ENCODE measurements at places on chromosomes 16 and 17.

- DNase-seq: peak; percentile 56
Observed at GRCh38 chr17:40541060-40541872, 24.0 kb downstream of the CCR7 start.

- no peak for DNase-seq
Observed at GRCh38 chr16:525520-526180, 1.9 kb upstream of the CAPN15 start.

DNA sequence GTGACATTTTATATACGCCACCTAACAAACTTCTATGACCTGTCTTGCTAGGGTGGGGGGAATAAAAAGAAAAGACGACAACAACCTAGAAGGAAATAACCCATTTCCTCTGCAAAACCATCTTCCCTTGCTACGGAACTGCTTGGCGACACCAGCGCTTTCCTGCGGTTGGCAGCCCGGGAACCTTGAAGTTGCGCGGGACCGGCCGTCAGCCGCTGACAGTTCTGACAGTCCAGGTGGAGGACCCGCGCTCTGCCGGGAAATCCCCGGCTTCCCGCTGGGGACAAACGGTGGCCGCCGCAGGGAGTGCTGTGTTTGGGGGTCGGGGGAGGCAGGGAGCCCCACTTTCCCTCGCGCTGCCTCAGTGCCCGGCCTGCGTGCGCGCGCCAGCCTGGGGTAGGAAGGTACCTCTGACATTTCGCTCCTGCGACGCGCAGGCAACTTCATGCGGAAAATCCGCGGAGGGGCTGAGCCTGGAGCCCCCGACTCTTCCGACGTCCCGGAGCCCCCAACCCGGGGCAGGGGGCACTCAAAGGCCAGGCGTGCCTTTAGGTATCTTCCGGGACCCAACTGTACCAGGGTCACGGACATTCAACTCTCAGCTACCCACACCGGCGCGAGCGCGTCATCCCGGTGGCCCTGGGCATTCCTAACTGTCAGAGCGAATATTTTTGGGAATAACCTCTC lies 516 bp downstream of the SLC16A6 start:
- DNase-seq: no peak

- no peak for DNase-seq
Observed at GRCh38 chr16:57834936-57835335, 32.6 kb upstream of the KIFC3 start.

GRCh38 chr16:48441106-48441505 lies 55.9 kb upstream of the SIAH1 start:
- no peak for DNase-seq

GRCh38 chr16:19707569-19708295 lies 10.3 kb downstream of the KNOP1 start:
- DNase-seq: no peak

DNA sequence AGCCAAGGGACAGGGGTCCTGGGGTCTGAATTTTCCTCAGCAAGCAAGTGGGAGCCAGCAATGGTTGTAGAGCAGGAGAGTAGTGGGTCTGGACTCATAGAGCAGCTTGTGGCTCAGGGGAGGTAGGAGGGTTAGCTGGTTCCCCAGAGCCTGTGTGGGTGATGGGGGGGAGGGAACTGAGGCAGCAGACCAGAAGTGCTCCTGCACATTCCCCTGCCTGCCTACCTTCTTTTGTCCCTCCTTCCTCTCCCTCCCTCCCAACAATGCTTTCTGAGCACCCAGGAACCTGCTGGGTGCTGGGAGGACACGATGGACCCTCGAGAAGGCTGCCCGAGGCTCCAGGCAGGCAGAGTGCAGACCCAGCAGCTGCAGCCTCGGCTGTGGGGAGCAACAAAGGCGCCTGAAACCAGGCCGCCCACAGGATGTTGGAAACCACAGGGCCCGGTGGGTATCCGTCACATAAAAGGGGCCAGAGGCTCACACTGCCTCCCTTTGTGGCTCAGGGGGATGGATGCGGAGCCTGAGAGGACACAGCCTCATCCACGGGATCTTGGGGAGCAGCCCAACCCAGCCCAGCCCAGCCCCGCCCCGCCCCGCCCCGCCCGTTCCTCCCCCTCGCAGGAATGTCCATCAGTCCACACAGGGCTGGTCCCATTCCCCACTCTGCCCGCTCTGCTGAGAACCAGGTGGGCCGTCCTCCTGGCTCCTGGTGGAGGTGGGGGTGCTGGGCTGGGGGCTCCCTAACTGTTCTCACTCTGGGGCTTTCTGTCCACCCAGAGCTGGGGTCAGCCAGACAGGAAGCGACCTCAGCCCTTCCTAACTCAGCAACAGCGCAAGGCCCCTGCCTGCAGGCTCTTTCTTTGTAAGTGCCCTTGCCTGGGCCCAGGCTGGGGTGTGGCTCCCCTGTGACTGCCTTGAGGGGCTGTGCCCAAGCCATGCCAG lies 1.7 kb upstream of the NLRC3 start:
- DNase-seq: no peak

DNA sequence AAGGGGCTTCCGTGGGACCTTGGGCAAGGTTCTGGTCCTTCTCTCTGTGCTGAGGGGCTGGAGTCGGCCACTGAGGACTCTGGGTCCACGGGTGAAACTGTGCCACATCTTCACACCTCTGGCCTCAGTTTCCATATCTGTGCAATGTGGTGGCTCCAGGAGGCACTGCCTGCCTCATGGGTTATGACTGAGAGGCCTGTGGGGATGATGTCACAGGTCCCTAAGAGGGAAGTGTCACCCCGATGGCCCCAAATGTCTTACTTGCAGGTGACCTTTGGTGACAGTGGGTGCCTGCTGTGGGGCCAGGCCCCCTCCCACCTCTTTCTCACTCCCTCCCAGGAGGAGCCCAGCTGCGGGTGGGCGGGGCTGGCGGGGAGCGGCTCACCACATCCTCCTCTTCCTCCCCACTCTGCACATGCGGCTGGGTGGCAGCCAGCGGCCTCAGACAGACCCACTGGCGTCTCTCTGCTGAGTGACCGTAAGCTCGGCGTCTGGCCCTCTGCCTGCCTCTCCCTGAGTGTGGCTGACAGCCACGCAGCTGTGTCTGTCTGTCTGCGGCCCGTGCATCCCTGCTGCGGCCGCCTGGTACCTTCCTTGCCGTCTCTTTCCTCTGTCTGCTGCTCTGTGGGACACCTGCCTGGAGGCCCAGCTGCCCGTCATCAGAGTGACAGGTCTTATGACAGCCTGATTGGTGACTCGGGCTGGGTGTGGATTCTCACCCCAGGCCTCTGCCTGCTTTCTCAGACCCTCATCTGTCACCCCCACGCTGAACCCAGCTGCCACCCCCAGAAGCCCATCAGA lies at the start of gene IL21R:
Gene IL21R (plus strand): TSS at position 407 of the 801 bp plus-strand sequence. CDS start 27,898 bp downstream, outside the sequence.
- DNase-seq: no peak

DNA sequence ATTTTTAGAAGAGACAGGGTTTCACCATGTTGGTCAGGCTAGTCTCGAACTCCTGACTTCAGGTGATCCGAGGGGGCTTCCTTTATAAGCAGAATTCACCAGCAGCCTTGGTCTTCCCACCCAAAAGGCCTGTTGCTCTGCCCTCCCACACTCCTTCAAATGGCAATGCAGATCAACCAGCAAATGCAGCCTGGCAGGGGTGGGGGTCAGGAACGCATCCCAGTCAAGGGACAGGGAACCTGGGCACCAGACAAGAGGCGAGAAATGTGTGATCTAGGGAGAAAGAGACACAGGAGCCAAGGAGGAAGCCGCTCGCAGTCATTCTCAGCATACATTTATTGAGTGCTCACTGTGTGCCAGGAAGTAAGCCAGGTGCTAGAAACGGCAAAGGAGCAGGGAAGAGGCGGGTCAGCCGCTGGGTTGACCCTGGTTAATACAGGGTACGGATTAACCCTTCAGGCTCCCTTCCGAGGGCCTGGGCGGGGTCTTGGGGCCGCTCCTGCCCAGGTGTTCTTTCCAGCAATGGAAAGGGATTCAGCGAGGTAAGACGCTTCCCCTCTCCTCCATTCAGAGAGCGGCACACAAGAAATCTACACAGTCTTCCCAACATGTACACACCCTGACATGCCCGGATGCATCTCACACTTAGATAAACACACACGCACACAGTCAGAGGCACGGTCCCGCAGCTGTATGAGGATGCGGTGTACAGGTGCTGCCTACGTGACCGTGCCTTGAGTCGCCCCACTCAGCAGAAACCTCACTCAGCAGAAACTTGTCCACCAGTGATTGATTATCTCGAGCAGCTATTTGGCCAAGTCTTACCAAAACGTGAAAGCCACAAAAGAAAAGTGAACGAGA lies 6.6 kb upstream of the PITPNA start:
- no peak for DNase-seq

DNA sequence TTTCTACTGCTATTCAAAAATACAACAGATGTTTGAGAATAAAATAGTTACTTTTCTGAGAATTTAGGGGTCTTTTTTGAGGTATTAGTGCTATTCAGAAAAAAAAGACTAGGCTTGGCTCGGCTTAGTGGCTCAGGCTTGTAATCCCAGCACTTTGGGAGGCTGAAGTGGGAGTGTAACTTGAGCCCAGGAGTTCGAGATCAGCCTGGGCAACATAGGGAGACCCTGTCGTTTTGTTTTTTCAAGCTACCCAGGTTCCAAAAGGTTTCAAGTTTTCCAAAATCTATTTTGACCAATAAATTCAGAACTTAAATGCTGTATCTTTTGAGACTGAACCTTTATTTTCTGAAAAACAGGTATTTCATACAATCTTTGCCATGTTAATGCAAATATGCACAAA lies 3.2 kb upstream of the ARL6IP1 start:
- DNase-seq: no peak

GRCh38 chr16:67530013-67530939 lies 1.6 kb downstream of the RIPOR1 start:
- no peak for DNase-seq

DNA sequence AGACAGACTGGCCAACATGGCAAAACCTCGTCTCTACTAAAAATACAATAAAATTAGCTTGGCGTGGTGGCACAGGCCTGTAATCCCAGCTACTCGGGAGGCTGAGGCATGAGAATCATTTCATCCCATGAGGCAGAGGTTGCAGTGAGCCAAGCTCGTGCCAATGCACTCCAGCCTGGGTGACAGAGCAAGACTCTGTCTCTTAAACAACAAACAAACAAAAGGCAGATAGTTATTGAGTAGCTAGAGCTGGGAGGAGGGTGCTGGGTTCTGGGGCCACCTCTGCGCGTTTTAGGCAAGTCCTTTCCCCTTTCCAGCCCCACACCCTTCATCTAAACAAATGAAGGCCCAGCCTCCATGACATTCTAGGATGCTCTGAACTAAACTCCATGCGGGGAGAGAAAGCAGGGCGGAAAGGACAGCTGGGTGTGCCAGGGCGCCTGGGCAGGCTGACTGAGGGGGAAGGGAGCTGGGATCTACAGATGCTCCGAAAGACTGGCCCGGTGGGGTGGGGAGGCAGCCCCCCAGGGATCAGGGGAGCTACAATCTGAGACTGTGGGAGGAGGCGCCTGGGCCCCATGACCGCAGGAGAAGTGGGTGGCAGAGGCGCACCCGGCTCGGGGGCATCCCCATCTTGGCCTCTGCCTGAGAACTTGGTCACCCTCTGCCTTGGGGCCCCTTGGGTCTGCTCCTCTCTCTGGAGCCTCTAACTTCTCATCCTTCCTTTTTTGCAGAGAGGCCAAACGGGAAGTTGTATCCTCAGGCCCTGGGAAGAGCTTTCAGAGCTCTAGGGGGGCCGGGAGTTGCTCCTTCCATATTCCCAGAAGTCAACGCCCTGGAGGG lies 910 bp downstream of the ITGAL start:
- DNase-seq: no peak

GRCh38 chr17:21124086-21124485 lies 2.7 kb upstream of the DHRS7B start:
- no peak for DNase-seq

GRCh38 chr17:73387746-73388577 lies 76.2 kb upstream of the CDC42EP4 start:
- no peak for DNase-seq

DNA sequence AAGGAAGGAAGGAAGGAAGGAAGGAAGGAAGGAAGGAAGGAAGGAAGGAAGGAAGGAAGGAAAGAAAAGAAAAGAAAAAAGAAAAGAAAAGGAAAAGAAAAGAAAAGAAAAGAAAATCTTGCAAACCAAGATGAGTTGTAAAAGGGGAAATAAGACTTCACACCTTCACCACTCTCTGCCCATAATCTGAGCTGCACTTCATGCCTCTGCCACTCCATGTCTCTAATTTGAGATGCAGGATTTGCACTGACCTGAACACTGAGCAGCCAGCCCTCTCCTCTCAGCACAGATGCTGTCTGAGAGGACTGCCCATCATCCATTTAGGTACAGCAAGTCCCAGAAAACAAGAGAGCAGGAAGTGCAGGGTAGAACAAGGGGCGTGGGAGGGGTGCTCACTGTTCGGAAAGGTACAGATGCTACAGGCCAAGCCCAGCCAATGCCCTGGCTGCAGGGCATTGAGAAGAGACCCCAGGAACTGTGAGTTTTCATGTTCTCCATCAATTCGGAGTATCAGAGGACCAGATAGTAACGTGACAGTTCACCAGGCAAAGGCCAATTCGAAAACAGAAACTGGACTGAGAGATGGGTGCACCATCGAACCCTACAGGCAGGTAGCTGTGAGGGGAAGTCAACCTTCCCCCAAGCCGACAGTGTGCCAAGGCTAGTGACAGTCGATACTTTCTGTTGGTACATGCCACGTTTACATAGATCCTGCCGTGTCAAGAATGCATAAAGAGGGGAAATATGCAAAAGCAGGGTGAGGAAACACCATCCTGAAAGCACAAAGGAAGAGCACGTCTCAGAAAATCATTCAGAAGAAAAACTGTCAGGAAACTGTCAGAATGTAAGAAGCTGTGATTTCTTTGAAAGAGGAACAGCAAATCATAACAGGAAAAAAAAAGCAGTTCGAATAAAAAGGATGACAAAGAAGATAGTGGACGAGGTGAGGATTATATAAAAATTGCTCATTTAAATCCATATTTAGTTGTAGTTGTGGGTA lies 142.0 kb upstream of the RCVRN start:
- DNase-seq: no peak

DNA sequence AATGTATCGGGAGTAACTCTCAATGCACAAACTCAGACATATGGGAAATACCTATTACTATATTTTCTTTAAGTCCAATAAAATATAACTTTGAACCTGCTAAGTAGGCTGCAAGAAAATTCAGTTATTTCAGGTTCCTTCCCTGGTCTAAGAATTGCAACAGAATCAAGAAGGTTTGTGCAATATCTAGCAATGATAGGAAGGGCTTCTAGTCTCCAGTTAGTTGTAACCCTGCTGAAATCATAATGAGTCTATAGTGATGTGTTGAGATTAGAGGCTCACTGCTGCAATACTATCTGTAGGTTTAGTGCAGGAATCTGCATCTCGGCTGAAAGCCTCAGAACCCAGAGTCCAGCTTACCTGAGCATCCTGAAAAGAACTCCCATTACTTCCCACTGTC lies 110.5 kb downstream of the PMP22 start:
- no peak for DNase-seq

GRCh38 chr17:63369233-63369632 lies 76.9 kb downstream of the CYB561 start:
- DNase-seq: no peak

DNA sequence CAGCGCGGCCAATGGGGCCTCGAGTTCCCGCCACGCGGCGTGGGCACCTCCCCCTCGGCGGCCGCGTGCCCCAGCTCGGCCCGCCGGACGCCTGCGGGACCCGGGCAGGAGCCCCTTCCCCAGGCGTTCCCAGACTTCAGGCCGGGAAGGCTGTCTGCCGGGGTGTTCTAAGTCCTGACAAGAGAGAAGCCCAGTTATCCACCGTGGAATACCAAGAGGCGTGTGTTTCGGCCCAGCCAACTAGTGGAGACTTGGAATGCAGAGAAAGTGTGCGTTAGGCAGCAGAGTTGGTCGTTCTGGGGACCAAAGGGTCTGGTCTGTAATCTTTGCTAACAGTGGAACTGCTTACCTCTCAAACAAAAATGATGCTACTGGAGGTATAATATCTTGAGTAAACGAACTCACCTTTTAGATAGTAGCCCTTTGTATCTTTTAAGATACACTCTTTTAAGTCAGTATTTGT lies 251 bp upstream of the HSF5 start:
- DNase-seq: no peak

GRCh38 chr17:58534331-58534730 lies 19.9 kb upstream of the MTMR4 start:
- DNase-seq: peak; percentile 30

Measured in HepG2 (cell line).